Right hindlimb (tissue), 1 donor: ENCODE measurements at places on chromosomes 6 and 20.

GRCh38 chr6:154606457-154606856 lies 96.0 kb upstream of the CNKSR3 start:
- DNase-seq = no peak

GRCh38 chr20:25206063-25206403 lies 10.5 kb downstream of the ENTPD6 start:
- no peak for DNase-seq

- DNase-seq = no peak
Observed at GRCh38 chr20:60365064-60365666, 406.9 kb downstream of the CDH26 start.

- DNase-seq = peak; percentile 61
Observed at GRCh38 chr6:17865798-17866725, 121.4 kb downstream of the KIF13A start.

DNA sequence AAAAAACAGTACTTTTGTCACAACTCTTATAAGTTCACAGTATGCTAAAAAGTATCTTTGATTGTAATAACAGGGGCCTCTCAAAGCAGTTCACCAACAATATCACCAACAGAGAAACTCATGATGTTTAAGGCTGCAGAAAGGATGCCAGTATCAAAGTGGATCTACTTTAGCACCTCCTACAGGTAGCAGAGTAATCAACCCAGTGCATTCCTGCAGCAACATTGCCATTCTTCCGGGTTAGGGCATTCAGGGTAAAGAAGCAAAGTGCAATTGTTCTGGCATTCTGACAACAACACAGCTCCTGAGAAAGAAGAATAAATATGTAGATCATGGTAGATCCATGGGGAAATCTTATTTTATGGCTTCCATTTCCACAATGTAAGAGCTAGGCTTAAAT lies 7.6 kb upstream of the SLC17A4 start:
- DNase-seq = no peak

GRCh38 chr6:54404791-54405190 lies 96.5 kb downstream of the TINAG start:
- no peak for DNase-seq

- no peak for DNase-seq
Observed at GRCh38 chr6:40359808-40360207, 227.4 kb downstream of the LRFN2 start.

DNA sequence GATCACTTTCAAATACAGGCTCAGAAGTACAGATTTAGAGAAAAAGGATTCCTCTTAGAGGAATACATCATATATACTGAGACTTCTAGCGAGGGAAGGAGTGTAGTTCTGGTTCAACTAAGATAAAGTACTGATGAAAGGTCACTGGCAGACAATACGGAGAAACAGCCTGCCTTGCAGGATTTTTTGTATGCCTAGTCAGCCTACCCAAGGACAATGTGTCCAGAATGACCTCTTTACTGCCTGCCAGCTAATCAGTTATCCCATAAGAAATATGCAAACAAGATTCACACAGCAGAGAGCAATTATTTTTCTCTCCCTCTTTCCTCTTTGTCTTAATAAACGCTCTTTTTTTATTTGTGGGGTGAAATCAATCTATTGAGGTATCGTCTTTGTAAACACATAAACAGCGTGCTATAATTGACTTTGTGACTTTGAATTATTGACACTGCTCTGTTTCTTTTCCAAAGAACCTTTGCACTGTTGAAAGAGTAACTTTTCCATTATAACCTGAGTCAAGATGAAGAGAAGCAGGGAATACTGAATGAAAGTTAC lies 1.4 kb upstream of the TSPYL4 start:
- no peak for DNase-seq

GRCh38 chr6:137975188-137975940 lies 108.3 kb downstream of the TNFAIP3 start:
- DNase-seq = no peak

- peak; percentile 34 for DNase-seq
Observed at GRCh38 chr20:45857882-45858216, 435 bp downstream of the ZSWIM3 start.

DNA sequence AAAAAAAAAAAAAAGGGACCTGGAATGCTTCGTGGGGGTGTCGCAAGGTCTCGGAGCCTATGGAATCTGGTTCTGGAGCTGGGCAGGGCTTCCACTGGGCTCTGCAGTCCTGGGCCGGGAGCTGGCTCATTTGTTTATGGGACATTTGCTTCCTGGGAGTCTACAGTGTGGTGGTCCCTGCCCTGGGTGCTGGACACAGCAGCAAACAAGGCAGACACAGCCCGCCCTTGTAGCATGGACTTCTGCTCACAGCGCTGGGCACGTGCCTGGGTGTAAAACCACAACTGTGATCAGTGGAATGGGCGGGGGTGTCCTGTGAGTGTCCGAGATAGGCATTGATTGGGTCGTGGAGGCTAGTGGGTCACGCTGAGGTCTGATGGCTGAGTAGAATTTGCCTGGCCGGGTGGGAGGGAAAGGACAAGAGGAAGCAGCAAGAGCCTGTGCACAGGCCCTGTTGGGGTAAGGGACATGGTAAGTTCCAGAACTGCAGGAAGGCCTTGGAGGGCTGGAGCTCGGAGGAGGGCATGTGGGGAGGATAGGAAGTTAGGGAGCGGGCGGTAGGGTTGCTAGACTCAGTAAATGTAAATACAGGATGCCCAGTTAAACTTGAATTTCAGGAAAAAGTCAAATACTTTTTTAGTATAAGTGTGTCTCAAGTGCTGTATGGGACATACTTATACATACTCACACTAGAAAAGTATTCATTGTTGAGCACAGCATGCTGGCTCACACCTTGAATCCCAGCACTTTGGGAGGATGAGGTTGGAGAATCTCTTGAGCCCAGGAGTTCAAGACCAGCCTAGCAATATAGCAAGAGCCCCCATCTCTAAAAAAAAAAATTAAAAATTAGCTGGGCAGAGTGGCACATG lies 61.3 kb upstream of the PMEPA1 start:
- no peak for DNase-seq

DNA sequence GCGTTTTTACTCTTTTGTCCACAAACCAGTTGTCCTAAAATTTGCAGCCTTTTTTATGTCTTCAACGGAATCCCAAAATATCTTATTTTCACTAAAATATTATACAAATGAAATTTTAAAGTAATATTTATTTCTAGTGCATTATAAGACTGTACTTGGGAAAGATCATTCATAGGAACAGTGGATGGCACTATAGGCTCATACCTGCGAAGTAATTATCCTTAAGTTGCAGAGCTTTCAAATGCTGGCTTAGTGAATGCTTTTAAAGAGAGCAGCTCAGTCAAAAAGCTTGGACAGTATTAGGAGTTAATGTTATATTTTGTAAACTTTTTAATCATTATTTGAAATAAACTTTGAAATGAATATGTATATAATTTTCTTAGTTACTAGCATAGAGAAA lies 254.9 kb downstream of the CDKAL1 start:
- DNase-seq = no peak

- DNase-seq = no peak
Observed at GRCh38 chr20:8601542-8601912, 467.4 kb upstream of the PLCB4 start.

GRCh38 chr6:127131275-127131674 lies 12.8 kb downstream of the RSPO3 start:
- DNase-seq = no peak

- DNase-seq = no peak
Observed at GRCh38 chr6:167832497-167833395, 6.0 kb downstream of the AFDN start.

DNA sequence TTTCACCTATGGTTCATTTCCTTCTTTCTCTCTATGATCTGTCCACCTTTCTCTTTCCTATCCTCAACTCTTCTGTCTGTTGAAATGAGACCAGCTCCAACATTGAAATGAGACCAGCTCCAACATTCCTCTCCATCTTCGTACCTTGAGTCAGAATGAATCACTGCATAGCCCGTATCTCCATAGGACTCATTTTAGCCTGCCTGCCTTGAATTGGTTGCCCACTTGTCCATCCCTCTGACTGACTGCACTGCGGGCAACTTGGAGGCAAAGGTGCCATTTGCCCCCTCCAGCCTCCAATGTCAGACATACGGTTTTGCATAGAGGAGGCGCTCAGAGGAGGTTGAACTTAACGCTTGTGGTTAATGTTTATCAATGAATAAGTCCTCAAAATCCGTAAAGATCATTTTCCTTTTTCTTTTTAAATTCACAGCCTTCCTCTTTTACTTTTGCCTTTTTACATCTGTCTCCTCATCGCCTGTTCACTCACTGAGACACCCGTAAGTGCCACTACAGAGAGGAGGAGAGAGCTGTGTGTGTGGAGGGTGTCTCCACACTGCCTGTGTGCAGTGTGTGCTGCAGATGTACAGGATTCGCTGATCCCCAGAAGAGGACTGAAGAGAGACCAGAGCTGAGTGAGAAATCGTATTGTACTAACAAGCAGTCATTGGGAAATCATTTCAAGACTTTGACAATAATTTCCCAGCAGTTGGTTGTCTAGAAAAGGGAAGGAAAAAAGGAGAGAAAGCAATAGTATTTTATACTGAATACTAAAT lies 579.6 kb upstream of the MAP3K7 start:
- DNase-seq = no peak

- no peak for DNase-seq
Observed at GRCh38 chr6:40817369-40817768, 221.7 kb downstream of the UNC5CL start.

- no peak for DNase-seq
Observed at GRCh38 chr6:166075925-166076324, 91.7 kb downstream of the TBXT start.
